ENCODE measurements at places on chromosomes 7 and 10.

DNA sequence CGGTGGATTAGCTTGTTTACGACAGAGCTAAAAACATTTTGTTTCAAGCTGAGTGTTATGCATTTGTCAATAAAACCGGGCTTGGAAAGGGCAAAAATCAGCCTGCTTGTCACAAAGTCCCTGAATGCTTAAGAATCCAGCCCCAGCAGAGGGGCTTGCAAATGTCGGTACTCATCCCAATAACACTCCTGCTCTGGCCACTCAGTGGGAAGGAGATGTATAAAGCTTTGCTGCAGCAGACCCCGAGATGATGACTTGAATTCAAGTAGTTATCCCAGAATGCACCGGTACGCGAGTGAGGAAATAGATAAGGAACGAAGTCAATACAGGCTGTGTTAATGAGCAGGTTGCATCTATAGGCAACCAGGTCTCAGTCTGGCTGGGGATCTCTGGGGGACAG, 662.3 kb downstream of the CCSER2 start:
- DNase-seq, result no peak

- DNase-seq, result no peak
Observed at GRCh38 chr10:85492684-85493083, 873.9 kb downstream of the GRID1 start.

GRCh38 chr10:89392974-89393373, 551 bp downstream of the IFIT1 start:
- DNase-seq, result no peak

DNA sequence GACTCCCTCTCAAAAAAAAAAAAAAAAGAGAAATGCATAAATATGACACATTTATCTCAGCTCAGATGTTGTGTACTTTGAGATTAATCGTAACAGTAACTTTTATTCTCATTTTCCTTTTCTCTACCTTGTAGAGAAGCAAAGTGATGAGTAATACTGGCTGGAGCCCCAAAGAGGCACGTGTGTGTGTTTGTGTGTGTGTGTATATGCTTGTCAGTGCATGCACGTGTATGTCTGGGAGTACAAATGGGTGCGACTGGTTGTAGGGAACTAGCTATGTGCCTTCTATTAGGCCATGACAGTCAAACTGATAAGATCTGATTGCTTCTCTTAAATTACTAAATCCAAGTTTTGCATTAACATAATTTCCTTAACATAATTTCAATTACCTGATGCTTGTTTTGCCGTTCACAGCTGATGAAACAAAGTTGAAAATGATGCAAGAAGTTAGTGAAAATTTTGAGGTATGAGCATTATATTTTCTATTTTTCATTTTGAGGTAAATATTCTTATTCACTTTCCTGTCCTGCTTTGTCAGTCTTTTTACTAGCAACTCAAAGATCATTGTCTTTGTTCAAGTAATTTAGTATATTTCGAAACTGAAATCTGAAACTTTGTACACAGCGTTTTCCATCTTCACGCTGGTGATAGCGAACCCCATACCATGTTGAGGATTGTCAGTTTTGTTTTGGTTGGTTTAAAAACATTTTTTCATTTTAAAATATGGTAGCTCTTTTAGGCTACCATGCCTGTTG, 3.4 kb downstream of the TRRAP start:
- no peak for DNase-seq

- no peak for DNase-seq
Observed at GRCh38 chr10:24701447-24701846, 22.2 kb downstream of the ARHGAP21 start.

GRCh38 chr7:121271098-121271497, 57.7 kb upstream of the WNT16 start:
- DNase-seq, result no peak

DNA sequence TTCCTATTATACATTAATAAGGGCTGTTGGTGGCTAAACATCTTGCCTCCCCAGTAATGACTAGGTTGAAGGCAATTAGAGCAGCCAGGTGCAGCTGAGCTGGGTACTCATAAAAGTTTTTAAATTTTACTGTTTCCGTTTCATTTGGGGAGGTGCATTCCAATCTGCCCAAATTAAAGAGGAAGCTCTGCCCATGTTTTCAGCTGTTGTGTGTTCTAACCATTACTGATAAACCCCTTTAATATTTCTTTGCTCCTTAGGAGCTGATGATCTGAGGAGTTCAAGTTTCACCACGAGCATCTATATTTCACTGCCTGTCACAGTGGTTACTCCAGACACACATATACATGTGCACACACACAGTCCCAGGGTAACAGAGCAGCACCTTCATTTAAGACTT, 94.4 kb downstream of the JAZF1 start:
- DNase-seq, result peak; percentile 76

- DNase-seq, result no peak
Observed at GRCh38 chr7:30112103-30112713, 22.6 kb upstream of the MTURN start.

Data from NCI-H1930 (cell line).